Activated CD4-positive, alpha-beta T cell treated with anti-CD3 and anti-CD28 coated beads, Interleukin-2, Interleukin-6, amounts not matched to agents 100 ng/mL and 50 ng/mL, durations not matched to agents 16 hours and 8 hours (primary cell): ENCODE measurements at places on chromosomes 7 and 10.

DNA sequence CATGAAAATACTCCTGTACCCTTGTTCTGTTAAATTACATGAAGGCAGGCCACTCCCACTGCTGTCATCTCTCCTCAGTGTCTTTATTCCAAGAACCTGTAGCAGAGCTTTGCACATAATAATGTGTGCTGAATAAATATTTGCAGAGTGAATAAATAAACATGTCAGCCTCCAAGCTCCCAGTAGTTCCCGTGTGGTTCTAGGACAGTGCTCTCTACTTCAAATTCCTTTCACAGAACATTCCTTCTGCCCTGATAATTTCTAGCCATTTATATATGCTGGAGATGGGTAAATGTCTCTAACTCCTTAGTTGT, 20.3 kb upstream of the HYAL4 start:
- no peak for DNase-seq

DNA sequence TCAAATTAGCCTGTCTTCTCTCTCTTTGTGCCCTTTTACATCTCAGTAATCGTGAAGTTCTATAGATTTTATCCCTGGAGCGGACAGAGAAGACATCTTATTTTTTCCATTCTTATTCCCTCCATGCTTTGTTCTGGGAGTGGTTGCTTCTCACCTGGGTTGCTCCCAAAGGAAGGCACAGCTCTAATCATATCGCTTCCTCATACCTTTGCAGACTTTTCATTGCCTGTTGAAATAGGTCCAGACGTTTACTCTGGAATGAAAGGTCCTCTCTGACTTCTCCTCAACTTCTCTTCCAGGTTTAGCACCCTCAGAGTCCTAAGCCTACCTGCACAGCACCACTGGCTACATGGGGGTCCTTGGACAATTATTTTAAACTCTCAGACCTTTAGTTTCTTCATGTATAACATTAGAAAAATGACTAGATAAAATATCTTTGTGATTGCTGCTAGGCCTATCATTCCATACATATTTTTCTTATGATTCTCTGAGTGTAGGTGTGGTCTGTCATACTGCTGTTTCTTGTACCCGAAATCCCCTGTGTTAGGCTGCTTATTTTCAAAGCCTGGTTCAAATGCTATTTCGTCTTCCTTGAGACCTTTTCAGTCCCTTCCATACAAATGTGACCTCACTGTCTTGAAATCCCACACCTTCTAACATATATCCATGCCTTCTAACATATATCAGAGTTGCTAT, 418.1 kb downstream of the GFRA1 start:
- no peak for DNase-seq

- no peak for DNase-seq
These were observed 76.8 kb downstream of the VIPR2 start for GRCh38 chr7:159067576-159068487.

DNA sequence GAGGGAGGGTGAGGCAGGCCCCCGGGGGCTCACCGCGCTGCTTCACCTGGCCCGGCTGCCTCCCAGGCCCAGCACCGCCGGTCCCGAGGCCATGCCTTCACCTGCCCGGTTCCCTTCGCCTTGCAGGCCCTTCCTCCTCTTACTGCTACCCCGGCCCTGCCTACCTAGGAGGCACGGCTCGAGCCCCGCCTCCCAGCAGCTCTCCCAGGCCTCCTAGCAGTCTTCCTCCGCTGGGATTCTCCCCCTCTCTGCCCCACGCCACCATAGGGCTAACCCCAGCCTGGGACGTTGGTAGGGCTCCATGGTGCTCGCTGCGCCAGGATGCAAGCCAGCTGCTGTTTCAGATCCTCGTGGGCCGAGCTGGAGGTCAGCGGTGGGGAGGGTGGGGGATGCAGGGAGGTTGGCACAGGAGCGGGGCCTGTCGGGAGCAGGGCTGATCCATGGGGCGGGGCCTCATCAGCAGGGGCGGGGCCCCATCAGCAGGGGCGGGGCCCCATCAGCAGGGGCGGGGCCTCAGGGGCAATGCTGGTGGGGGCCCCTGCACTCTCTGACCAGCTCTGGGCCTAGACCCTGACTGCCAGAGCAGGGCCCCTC, 63.3 kb downstream of the RASGEF1A start:
- DNase-seq, result peak; percentile 23

GRCh38 chr10:118304521-118304920, 37.6 kb downstream of the FAM204A start:
- no peak for DNase-seq

- no peak for DNase-seq
These were observed 116.3 kb downstream of the EXOC4 start for GRCh38 chr7:133369130-133369529.

- no peak for DNase-seq
These were observed 57.4 kb upstream of the TFEC start for GRCh38 chr7:116087984-116088383.

DNA sequence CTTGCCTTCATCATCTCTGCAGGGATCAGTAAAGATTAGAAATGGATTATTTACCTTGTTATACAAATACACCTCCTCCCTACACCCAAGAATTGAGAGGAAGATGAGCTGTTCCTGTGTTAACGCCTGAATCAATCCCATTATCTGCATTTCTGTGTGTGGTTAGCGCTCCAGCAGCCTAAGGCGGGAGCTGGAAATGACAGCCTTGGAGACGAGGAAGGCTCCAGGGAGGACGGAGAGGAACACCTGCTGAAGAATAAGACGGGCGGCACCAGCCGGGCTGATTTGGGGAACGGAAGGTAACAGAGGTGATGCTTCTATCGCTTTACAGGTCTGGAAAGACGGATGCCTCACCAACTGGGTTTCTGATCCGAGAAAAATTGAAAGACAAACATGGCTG, 34.2 kb upstream of the DDC start:
- no peak for DNase-seq

DNA sequence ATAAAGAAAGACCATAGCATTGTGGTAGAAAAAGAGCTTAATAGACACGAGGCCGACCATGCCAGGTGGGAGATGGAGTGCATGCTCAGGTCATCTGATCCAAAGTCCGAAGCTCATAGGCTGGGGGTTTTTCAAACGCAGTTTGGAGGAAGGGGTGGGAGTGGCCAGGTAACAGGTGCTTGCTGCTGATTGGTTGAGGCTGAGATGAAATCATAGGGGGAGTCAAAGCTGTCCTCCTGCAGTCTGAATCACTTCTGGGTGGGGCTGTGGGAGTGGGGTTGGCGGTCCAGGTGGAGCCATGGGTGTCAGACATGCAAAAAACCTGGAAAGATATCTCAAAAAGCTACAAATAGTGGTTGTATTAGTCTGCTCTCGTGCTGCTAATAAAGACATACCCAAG, 2.8 kb upstream of the ERCC6 start:
- no peak for DNase-seq

DNA sequence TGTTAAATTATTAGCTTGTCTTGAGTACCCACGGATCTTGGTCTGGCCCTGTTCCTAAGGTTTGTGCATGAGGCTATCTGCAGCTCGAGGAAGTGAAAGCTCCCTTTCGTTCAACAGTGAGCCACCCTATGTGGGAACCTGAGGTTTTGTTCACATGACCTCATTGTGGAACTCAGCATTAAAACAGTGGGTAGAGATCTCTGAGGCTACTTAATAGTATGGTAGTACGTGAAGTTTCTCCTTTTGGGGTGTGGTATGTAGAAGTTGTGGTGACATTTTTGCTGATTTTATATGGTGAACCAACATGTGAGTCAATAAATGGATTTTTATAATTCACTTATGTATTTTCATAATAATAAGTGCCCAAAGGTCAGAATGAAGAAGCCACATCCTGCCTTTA, 252.7 kb upstream of the FERD3L start:
- DNase-seq, result no peak
